ENCODE measurements at places on chromosomes 16 and 17.

DNA sequence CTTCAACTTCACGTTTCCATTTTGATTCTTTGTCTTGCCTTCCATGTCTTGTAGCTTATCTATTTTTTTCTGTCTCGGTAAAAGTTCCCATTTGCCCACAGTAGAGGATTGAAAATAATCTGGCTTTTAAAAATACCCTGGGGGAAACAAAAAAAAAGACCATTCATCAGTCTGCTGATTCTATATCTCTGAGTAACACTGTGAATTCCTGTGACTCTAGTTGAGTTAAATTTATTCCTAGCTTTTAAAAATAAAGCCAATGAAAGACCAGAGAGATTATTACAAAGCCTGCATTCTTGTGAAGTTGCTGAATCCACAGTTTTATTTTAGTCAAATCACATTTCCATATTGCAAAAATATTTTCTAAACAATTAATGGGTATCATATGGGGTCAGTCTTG lies 532.3 kb downstream of the CDH13 start:
- no peak for DNase-seq

GRCh38 chr16:69769404-69769803 lies 7.3 kb downstream of the WWP2 start:
- DNase-seq: no peak

DNA sequence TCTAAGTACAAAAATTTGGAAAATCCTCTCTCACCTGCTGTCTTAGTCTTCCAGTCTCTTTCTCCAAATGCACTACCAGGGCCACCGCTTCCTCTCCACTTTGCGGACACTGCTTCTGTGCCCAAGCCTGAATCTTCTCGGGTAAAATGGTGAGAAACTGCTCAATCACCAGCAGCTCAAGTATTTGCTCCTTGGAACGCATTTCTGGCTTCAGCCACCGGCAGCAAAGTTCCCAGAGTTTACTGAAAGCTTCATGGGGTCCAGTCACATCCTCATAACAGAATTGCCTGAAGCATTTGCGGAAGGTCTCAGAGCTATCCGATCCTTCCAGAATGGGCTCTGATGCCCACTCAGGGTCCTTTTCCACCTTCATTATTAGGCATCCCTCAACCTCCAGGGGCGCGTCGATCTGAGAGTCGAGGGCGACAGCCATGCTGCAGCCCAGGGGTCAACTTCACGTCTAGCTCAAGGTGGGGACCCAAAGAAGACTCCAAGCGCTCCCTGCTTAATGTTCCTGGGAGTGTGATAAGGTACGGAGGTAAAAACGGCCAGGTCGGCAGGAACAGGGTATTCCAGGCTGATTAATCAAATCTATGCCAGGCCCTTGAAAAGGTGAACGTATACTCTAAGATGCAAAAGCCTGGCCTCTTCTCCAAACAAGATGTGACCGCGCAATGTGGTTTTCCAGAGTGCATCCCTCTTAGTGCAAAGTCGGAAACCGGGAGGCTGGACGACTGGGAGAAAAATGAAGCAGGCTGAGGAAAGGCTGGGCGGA lies 763 bp downstream of the ZKSCAN2 start:
- peak; percentile 14 for DNase-seq

- no peak for DNase-seq
These were observed 496.9 kb upstream of the ZFHX3 start for GRCh38 chr16:73544826-73545225.

- no peak for DNase-seq
These were observed 49.5 kb upstream of the MTSS2 start for GRCh38 chr16:70735141-70735979.

GRCh38 chr16:75460446-75460845 lies 4.0 kb downstream of the TMEM170A start:
- DNase-seq: no peak

- peak; percentile 61 for DNase-seq
These were observed 19.7 kb downstream of the MEAK7 start for GRCh38 chr16:84484579-84485254.

GRCh38 chr16:491220-491919 lies 36.1 kb upstream of the CAPN15 start:
- no peak for DNase-seq

GRCh38 chr17:6471531-6472465 lies 27.5 kb downstream of the PIMREG start:
- no peak for DNase-seq

DNA sequence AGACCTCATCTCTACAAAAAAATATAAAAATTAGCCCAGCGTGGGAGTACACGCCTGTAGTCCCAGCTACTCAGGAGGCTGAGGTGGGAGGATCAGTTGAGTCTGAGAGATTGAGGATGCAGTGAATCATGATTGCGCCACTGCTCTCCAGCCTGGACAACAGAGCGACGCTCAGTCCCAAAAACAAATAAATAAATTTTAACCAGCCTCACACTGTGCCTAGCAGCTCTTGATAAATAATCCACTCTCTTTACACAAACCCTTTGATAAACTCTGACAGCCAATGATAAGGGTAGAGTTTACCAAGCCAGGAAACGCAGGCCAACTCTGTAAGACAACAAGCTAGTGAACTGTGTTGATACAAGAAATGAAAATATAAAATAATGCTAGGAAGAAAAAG lies 32.7 kb downstream of the LITAF start:
- no peak for DNase-seq

- peak; percentile 67 for DNase-seq
These were observed 14.9 kb downstream of the MYBBP1A start for GRCh38 chr17:4540224-4540651.

DNA sequence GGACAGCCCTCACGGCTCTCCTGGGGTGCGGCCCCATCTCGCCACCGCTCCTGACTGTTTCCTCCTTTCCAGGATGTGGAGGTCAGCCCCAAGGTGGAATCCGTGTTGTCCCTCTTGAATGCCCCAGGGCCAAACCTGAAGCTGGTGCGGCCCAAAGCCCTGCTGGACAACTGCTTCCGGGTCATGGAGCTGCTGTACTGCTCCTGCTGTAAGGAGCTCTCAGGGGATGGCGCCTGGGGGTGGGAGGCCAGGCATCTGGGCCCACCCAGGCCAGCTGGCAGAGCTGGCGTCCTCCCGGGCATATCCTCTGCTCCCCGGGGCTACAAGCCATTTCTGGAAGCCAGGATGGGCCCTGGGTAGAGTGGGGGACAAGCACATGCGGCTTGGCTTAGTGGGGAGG lies 13.2 kb downstream of the IL34 start:
- DNase-seq: no peak

- DNase-seq: no peak
These were observed 396.7 kb upstream of the MAF start for GRCh38 chr16:79997257-79997656.

DNA sequence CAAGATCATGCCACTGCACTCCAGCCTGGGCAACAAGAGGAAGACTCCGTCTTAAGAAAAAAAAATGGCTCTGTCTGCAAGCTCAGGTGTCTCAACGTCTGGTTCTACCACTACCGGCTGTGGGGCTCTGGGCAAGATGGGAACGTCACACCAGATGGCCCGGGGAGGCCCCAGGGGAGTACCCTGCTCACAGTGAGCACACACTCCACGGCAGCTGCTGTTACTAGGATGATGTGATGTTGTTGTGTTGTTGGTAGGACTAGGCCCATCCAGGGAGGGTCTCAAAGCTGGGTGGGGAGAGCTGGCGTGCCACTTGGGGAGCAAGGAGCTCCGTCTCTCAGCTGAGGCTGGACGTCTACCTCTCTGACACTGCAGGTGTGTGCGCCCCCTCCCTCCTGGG lies 9.4 kb upstream of the NPTX1 start:
- no peak for DNase-seq

- DNase-seq: no peak
These were observed 36.6 kb downstream of the CCDC42 start for GRCh38 chr17:8708025-8708461.

DNA sequence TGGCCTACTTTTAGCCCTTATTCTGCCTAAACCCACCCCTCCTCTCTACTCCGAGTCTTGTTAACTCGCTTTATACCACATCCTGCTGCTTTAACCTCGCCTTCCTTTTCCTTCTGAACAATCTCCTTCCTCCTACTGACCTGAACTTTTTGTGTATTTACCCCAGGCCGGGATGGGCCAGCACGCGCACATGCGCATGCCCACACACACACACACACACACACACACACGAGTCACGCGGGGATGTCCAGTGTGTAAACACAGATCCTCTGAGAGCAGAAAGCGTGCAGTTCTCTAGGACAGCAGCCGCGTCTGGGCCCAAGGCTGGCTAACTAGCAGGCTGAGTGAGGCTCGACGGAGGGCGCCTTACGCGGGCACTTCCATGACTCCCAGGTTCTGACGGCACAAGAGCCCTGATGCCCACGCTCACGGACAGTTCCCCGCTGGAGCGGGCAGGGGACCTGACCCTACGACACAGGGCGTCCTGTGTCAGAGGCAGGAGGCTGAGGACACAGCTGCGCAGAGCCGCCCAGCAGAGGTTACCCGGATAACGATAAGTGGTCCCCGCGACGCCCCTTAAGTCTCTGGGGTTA lies 610 bp downstream of the PIK3R5 start:
- DNase-seq: no peak

DNA sequence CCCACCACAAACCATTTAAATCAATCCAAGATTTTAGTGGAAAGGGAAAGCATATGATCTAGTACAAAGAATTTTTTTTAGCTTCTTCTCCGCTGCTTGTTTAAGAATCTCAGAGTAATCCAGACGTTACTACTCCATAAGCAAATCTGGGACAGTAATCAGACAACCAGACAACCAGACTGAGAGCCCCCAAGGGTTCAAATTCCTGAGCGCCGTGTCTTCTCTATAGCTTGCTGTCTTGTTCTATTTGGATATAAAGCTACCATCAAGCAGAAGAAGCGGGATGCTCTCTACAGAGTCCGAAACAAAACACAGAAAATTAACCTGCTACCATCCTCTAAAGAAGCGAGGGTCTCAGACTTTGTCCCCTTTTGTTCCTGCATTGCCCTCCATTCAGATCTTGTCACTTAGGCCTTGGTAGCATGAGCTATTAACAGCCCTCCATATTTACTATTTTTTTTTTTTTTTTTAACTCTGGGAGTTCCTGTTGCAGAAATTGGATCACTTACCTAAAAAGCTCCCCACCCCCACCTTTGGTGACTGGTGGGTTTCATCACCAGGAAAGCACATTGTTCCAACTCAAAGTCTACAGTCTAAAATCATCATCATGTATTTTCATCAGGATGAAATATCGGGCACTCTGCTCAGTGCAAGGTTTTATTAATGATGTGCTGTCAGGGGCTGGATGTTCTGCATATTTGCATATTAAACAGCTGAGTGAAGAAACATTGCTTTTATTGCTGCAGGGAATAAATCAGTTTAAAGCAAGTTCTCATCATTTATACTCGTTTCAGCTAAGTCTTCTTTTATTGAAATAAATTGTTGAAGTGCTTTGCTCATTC lies 576.7 kb downstream of the WWOX start:
- no peak for DNase-seq

- DNase-seq: no peak
These were observed 555.0 kb upstream of the RBFOX1 start for GRCh38 chr16:6777624-6778023.

- no peak for DNase-seq
These were observed 34.9 kb upstream of the NLRP1 start for GRCh38 chr17:5619088-5619740.

DNA sequence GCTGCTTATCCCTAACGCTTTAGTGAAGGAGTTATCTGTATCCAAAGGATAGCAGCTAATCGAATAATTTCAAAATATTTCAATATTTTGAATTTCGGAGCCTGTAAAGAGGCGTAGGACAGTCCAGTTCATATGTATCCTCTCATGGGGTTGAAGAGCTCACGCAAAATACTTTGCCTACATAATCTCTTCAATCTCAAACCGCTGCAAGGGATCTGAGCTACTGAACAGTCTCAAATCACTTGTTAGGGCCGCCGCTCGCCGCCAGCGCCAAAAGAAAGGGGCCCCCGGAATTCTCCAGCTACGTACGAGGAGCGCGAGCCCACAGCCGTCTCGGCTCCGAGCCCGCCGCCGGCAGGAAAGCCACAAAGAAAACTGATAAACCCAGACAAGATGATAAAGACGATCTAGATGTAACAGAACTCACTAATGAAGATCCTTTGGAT lies 601 bp upstream of the RFWD3 start:
- no peak for DNase-seq

GRCh38 chr17:21233581-21234347 lies 19.4 kb downstream of the NATD1 start:
- no peak for DNase-seq

DNA sequence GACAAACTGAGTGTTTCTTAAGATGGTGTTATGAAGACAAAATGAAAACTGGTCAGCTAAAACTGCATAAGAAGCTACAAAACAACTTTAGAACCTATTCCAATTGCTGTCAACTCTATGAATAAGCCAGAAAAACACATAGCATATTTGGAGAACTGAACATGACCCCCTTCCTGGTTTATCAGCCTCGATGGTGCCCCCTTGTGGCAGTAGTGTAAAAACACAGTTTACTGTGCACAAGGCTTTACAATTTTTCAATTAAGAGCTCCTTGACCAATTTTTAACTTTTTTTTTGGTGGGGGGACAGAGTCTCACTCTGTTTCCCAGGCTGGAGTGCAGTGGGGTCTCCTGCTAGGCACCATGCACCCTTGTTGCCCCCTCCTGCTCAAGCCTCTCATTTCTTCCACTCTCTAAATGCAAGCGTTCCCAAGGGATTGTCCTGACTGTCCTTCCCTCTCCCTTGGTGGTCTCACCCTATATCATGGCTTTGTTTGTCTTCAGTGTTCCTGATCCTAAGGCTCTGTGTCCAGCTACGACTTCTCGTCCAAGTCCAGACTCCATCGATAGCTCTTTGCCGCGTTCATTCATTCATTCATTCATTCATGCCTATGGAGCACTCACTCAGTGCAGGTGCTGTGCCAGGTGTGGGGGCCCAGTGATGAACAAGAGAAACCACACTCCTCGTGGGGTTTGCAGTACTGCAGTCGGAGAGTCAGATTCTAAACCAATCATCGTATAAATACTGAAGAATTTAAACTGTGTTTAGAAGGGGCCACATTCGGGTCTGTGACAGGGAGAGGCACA lies 7.5 kb downstream of the EIF1 start:
- DNase-seq: no peak

DNA sequence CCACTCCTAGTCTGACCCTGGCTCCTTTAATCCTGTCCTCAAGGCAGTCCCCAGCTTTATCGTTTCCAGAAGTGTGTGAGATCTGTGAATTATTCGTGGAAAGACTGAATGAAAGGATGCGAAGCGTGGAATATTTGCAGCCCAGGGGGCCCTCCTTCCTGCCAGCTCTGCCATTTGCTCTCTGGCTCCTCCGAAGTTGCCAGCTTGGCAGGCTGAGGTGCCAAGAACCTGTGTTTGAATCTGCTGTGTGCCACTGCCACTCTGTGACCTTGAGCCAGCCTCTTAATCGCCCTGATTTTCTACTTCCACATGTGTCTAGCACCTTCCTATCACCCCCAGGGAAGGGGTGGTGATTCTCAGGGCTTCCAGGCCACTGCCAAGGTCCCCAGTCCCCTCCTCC lies 10.8 kb downstream of the TBKBP1 start:
- DNase-seq: no peak

GRCh38 chr17:78014646-78015045 lies 56.1 kb downstream of the TNRC6C start:
- no peak for DNase-seq

GRCh38 chr17:3043737-3044365 lies 19.6 kb downstream of the OR1D5 start:
- no peak for DNase-seq

All from HuH-7.5 (cell line).